ENCODE measurements at places on chromosomes 12 and 14.

- no peak for DNase-seq
These were observed 59.6 kb downstream of the PRKD1 start for GRCh38 chr14:29868000-29868399.

- DNase-seq: no peak
These were observed 41.5 kb downstream of the TNFAIP2 start for GRCh38 chr14:103164779-103165178.

DNA sequence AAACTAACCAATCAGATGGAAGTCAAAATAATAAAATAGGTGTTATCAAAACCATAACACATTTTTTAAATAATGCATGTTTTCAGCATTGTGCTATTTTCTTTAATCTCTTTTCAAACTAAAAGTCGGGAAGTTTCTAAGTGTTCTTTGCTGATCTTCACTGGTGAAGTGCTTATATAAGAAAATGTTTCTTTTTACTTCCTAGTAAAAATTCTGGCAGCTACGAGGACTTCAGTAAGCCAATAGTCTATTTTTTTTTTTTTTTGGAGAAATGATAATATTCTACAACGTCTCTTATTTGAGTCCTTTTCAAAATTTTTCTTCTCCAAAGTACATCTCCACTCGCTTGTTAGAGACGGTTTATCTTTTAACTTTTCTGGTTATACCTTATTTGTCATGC is 448.0 kb downstream of the SLC6A15 start:
- DNase-seq: no peak

DNA sequence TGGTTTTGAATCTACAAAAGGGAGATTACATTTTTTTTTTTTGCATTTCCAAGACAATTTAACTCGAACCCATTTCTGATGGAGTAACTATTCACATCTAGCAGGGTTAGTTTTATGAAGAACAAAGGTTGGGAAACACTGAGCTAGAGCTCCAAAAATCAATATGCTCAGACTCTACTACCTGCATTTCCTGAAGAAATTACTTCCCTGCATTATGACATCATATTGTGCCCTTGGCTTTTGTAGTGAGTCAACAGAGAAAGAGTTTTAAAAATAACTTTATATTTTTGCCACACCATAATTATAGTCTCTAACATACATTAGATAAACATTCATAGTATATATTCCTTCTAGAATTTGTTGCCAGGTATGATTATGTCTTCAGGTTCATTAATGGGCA is 14.8 kb downstream of the GRIP1 start:
- DNase-seq: no peak

- DNase-seq: no peak
These were observed 51.8 kb downstream of the SLC15A5 start for GRCh38 chr12:16225692-16226091.

GRCh38 chr14:24392325-24393091 is 6.3 kb upstream of the NYNRIN start:
- peak; percentile 80 for DNase-seq

DNA sequence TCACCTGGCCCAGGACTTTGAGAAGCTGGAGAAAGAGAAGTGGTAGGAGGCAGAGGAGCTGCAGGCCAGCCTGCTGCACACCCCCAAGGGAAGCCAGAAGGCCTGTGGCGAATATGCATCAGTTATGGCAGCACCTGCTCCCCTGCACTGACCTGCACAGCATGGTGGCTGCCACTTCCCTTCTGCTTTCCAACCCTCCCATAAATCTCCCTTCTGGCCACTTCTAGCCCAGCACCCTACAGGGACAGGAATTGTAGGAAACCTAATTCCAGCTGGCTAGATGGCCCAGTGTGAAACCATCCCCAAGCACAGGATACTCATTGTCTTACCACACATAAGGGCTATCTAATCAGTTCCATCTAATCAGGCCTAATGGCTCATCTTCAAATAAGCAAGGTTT is 136.3 kb downstream of the TBX3 start:
- no peak for DNase-seq

DNA sequence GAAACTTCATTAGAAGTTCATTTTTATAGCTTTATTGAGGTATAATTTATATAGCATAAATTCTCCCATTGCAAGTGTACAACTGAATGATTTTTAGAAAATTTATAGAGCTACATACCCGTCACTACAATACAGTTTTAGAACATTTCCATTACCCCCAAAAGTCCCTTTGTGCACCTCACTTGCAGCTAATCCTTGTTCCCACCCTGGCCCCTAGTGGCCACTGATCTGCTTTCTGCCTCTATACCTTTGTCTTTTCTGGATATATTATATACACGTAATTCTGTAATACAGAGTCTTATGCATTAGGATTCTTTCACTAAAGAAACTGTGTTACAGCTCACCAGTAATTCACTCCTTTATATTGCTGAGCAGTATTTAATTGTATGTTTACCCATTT is 145.1 kb upstream of the DIO2 start:
- DNase-seq: no peak

- DNase-seq: no peak
These were observed 27.9 kb downstream of the RHOF start for GRCh38 chr12:121765573-121765972.

- DNase-seq: no peak
These were observed 32.3 kb downstream of the FRS2 start for GRCh38 chr12:69502345-69503081.

DNA sequence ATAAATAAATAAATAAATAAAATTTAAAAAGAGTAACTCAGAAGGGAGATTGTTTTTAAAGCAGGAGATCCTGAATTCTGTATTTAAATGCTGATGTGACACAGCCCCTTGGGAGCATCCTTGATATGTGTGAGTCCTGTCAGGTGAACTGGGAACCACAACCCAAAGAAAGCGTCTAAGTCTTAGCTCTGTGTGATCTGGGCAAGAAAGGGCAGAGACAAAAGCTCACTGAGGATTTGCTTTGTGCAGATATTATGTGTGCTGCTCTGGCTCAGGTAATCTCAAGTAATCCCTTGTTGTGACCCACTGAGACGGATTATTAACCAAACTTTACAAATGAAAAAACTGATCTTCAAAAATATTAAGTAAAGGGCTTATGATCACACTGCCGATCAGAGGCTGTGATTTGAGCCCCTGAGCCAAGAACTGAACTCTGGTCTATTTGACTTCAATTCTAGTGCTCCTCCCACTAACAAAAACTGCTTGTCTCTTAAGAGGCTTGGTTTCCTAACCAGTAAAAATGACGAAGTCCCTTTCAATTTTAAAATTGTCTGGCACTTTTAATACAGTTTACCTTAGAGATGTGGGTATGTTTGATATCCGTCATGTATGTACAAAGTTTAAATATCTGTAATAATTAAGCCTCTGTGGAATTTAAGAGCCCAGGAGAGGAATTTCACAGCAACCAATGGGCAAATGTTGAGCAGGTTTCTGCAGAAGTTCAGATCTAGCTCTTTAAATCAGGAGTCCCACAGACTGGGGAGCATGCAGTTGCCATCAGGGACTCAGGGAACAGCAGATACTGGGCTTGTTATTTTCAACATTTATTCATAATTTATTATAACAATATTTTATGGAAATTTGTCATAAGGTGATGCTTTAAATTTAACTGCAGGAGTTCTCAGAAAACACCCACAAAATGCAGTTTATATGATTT is 46.1 kb downstream of the CPM start:
- no peak for DNase-seq

- DNase-seq: no peak
These were observed 42.8 kb downstream of the NOC4L start for GRCh38 chr12:132186857-132187620.

DNA sequence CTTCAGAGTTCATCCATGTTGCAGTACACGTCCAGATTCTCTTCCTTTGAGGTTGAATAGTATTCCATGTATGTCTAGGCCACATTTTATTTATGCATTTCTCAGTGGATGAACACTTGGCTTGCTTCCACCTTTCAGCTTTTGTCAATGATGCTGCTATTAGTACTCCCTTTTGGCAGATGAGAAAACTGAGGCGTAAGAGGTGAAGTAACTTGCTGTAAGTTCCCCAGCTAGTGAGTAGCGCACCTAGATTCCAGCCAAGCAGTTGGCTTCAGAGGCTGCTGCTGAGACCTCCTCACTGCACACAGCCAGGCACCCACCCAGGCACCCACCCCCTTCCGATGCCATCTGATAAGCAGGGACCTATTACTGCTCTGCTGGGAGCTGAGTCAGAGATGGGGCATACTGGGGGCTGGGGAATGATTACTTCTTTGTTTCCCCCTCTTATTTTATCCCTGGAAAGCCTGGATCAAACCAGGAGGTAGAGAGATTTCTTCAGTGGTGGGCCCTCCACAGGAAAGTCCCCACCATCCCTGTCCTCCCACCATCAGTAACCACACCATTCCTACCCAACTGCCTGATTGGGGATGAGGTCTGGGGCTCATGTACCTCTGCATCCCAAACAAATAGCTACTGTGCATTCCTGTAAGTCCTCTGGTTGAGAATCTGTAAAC is 234.6 kb downstream of the PCNX1 start:
- no peak for DNase-seq

DNA sequence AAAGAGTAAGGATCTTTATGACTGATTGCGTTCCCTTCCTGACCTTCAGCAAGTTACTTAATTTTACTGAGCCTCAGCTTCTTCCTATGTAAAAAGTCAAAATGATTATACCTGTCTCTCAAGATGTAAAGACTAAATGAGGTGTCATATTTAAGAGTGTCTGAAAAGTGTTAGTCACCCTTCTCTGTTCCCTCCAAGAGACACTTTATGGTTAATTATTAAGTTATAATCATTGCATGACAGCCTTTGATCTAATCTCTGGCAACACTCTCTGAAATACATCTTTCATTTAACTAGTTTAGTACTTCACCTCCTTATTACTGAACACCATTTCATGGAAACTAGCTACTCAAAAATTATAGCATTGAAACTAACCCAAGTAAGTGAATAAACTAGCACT is 54.8 kb downstream of the BMAL2 start:
- no peak for DNase-seq

DNA sequence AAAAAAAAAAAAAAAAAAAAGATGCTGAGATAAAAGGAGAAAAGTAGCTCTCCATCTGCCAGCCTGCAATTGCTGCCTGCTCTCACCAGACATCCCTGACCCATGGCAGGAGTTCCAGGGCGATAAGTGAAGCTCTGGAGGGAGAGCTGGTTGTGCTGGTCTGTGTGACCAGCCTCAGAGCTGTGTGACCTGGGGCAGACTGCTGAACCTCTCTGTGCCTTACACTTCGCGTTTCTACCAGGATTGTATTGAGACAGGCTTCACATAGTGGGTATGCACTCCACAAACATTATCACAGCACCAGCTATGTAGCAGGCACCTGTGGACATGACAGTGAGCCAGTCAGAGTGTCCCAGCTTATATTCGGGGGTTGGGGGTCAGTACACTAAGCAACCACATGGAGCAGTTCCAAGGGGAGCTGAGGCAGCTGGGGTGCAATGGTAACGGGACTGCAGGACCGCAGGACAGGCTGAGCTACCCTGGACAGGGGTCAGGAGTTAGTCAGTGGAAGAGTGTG is 57.5 kb downstream of the RBM19 start:
- DNase-seq: no peak

DNA sequence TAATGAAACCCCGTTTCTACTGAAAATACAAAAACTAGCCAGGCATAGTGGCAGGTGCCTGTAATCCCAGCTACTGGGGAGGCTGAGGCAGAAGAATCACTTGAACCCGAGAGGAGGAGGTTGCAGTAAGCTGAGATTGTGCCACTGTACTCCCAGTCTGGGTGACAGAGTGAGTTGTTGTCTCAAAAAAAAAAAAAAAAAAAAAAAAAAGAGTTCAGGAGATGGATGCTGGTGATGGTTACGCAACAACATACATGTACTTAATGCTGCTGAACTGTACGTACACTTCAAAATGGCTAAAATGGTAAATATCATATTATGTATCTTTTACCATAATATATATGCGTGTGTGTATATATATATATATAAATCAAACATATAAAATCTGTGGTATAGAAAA is 29.0 kb downstream of the ACTN1 start:
- DNase-seq: no peak

GRCh38 chr12:108724054-108724889 is 7.0 kb downstream of the CORO1C start:
- no peak for DNase-seq

DNA sequence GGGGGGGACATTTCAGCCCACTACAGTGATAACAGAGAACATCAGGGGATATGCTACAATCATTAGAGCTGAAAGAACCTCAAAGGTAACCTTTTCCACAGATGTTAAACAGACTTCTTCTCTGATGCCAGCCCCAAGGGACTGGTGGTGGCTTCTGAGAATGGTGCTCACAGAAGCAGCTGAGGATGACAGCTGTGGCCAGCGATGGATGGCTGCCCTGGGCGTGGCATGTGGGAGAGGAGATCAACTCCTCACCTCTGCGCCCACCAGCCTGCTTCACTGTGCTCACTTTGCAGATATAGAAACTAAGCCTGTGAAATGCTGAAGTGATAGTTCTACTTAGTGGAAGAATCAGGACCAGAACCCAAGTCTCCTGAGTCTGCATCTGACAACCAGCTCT is 33.0 kb downstream of the FOXN3 start:
- DNase-seq: no peak

GRCh38 chr12:18983854-18984253 is 145.7 kb upstream of the PLEKHA5 start:
- no peak for DNase-seq

DNA sequence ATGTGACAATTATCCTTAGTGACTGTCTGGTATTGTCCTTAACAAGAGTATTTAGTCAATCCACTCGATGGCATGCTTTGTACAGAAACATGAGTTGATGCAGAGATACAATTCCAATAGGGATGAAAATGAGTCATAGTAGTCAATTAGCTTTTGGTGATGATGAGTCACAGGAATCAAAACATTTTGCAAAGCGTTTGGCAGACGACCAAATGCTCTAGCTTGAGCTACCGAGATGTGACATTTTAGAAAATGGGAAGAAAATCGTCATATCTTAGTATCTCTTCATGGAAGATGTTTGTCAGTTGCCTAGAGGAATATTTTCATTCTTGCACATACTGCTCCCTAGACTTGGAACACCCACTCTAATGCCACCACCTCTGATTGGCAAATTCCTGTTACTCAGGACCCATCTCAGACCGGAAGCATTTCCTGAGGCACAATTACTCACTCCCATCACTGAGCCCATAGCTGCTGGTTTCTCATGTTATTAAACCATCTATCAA is 95.0 kb downstream of the LMNTD1 start:
- DNase-seq: no peak

GRCh38 chr12:20524113-20524512 is 155.8 kb downstream of the PDE3A start:
- no peak for DNase-seq

DNA sequence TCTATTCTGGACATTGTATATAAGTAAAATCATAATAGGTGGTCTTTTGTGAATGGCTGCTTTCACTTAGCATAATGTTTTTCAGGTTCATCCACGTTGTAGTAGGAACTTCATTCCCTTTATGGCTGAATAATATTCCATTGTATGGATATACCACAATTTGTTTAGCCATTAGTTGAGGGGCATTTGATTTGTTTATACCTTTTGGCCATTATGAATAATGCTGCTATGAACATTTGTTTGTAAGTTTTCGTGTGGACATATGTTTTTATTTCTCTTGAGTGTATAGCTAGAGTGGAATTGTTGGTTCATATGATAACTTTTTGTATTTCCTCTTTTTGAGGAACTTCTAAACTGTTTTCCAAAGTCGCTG is 123.3 kb downstream of the TTLL5 start:
- no peak for DNase-seq

All from NCI-H2029 treated with DMSO at 0.1 percent for 48 hours (cell line).